ENCODE measurements at places on chromosomes 11 and 22.

- no peak for DNase-seq
Measured at GRCh38 chr22:38109371-38110001, 998 bp downstream of the BAIAP2L2 start.

DNA sequence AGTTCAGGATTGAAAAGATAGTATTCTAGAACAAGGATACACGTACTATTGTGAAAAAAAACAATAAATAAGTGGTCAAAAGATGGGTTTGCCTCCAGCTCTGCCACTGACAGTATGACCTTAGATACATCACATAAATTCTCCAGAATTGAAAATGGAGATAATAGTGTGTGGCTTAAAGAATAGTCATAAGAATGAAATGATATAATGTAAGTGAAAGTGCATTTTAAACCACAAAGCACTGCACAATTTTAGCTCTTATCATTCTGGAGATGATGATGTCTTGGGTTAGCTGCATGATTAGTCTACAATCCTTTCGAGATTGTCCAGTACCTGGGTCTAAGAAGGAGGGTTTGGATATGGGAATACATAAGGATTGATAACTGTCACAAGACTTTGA lies 21.9 kb upstream of the CEP295 start:
- no peak for DNase-seq

- peak; percentile 30 for DNase-seq
Measured at GRCh38 chr22:19986410-19987341, 29.9 kb downstream of the ARVCF start.

GRCh38 chr11:103942646-103943045 lies 93.8 kb upstream of the DDI1 start:
- no peak for DNase-seq

GRCh38 chr11:130159657-130160497 lies at the start of gene ST14:
ST14 (plus strand) TSS chr11:130159782; CDS start chr11:130159980, 198 bp downstream.
- DNase-seq: no peak

DNA sequence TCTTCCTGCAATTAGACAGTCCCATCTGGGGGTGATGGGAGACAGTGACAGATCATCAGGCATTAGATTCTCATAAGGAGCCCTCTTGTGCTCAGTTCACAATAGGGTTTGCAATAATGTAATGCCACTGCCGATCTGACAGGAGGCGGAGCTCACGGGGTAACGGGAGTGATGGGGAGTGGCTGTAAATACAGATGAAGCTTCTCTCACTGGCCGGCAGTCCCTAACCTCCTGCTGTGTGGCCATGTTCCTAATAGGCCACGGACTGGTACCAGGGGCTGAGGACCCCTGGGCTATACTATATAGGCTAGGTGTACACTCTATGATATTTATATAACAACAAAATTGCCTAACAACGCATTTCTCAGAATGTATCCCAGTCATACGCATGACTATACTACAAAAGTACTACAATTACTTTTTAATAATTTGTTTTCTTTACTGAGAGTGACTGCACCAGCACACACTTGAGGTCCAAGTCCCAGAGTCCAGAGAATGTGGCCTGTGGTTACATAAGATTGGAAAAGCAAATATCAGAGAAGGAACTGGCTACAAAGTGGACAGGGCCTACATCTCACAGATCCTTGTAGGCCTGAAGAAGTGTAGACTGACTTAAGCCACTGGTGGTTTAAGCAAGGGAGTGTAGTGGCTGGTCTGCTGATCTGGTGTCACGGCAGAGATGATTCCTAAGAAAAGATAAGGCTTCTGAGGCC lies 200.0 kb downstream of the LARGE1 start:
- no peak for DNase-seq

GRCh38 chr11:9838229-9838628 lies 174.4 kb downstream of the SWAP70 start:
- DNase-seq: no peak

- no peak for DNase-seq
Measured at GRCh38 chr11:46649180-46649738, 31.9 kb downstream of the ATG13 start.

GRCh38 chr11:117914398-117914761 lies 14.8 kb downstream of the TMPRSS13 start:
- DNase-seq: no peak

DNA sequence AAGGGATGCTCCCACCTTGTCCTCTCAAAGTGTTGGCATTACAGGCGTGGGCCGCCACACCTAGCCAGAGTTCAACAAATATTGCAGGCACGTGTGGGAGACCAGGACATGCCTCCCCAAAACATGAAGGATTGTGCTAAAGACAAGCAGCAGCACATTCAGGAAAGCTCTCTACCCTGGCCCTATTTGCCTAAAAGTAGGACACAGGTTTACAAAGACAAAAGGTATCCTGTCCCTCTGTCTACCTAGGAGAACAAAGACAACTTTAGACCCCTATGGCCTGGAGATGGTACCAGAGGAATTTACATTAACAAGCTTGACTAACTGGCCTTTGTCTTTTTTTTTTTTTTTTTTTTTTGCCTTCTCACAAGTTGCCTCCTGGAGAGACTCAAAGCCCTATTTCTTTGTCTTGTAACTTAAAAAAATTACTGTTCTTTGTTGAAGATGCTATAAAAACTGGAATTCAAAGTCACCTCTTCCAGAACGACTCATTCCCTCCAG lies 859 bp upstream of the ACCS start:
- DNase-seq: no peak

DNA sequence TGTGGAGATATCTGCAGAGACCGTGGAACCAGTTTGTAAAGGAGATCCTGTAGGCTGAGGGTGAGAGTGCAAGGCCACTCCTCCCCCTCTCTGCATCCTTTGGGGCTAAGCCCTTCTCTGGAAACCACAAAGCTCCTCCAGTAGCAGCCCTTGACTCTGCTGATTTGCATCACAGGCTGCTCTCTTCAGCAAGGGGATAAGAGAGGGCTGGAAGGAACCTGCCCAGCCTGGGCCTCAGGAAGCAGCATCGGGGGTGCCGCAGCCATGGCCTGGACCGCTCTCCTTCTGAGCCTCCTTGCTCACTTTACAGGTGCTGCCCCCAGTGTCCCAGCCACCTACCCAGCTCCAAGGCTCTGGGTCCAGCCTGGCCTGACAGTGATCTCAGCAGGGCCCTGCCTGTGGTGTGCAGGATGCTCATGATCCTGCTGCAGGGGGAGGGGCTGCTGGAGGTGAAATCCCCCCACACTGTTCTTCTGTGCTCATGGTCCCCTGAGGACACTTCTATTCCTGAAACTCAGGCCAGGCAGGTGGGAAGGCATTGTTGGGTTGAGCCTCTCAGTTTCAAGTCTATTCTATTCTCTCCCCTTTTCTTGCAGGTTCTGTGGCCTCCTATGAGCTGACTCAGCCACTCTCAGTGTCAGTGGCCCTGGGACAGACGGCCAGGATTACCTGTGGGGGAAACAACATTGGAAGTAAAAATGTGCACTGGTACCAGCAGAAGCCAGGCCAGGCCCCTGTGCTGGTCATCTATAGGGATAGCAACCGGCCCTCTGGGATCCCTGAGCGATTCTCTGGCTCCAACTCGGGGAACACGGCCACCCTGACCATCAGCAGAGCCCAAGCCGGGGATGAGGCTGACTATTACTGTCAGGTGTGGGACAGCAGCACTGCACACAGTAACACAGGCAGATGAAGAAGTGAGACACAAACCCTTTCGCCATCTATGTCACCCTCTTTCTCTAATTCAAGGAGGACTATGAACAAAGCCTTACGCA lies 68.5 kb upstream of the IGLL5 start:
- no peak for DNase-seq

DNA sequence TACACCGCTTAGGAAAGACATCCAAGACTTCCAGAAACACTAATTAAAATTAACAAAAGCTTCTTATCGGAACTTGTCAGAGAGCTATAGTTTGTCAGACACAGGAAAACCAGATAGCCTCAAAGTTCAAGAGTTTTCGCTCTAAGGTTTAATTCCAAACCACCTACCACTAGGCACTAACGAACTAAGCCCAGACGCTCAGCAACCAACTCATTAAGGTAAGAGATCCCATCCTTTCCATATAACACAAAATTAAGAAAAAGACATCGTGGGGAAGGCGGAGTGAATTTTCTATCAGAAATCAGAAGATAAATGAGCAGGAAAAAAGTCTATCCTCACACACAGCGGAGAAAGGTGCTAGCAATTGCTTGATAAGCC lies 382 bp downstream of the IMMP1L start:
- no peak for DNase-seq

DNA sequence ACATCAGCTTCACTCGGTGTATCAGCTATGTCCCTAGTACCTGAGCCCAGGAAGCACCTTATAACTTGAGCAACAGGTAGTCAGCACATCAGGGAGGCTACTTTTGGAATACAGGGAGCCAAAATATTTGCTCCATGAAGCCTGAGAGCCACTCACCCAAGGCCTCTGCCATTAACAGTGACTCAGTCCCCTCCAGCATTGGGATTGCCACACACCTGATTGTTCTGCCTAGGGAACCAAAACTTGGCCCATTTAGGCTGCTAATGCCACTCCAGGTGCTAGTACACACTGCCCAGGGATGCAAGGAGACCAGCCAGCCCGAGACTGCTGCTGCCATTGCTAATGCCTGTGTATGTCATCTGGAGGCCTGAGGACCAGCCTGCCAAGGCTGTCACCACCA lies 773.6 kb upstream of the TENM4 start:
- no peak for DNase-seq

DNA sequence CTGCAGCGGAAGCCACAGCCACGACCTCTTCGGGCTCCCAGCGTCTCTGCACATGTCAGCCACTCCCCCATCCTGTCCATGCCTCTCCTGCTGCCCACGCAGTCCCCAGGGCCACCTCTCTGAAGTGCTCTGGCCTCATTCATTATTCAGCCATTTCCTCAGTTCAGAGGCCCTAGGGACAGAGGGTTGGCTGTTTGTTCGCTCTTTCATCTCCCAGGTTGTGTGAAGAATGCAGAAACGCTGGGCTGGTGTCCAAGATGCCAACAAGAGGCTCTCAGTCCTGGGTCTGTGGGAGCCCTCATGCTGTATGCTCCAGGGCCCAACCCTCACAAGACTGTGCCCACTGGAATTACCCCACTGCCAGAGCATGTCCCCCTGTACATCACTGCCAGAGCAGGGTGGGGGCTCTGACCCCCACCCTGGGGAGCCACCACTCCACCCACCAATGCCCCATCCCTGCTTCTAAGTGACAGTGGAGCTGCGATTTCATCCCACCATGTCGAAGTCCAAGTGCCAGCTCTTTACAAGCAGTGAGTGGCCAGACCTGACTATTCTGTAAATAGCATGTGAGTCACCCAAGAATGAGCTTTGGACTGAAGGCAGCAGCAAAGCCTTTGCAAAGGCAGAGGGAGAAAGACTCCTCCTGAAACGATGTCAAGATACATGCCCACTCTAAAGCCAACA lies 209.6 kb downstream of the BUD13 start:
- no peak for DNase-seq

- DNase-seq: no peak
Measured at GRCh38 chr22:28029956-28030355, 110.9 kb upstream of the PITPNB start.

DNA sequence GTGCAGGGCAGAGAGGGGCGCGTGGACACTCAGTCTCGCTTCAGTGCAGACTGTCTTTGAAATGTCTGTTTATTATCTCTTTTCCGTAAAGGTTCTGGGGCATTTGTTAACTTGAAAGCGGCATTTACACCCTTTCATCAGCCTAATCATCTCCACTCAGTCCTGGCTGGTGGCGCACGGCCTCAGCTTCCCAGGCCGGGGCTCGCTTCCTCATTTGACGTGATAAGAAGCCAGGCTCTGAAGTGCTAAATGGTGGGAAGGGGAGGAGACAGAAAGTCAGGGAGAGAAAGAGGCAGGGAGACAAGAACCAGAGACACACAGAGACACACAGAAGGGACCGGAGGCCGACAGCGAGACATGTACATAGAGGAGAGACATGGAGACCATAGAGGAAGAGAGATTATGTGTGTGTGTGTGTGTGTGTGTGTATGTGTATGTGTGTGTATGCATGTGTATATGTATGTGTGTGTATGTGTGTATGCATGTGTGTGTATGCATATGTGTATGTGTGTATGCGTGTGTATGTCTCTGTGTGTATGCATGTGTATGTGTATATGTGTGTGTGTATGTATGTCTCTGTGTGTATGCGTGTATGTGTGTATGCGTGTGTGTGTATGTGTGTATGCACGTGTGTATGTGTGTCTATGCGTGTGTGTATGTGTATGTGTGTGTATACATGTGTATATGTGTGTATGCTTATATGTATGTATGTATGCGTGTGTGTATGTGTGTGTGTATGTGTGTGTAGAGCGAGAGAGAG lies 101.5 kb downstream of the ST3GAL4 start:
- no peak for DNase-seq

GRCh38 chr11:127242676-127243075 lies 242.1 kb upstream of the KIRREL3 start:
- DNase-seq: no peak

GRCh38 chr11:134469627-134470026 lies 57.6 kb upstream of the B3GAT1 start:
- DNase-seq: no peak
